ENCODE measurements at places on chromosomes 4 and X.

- no peak for DNase-seq
These were observed 111.3 kb upstream of the LNX1 start for GRCh38 chr4:53702334-53703266.

DNA sequence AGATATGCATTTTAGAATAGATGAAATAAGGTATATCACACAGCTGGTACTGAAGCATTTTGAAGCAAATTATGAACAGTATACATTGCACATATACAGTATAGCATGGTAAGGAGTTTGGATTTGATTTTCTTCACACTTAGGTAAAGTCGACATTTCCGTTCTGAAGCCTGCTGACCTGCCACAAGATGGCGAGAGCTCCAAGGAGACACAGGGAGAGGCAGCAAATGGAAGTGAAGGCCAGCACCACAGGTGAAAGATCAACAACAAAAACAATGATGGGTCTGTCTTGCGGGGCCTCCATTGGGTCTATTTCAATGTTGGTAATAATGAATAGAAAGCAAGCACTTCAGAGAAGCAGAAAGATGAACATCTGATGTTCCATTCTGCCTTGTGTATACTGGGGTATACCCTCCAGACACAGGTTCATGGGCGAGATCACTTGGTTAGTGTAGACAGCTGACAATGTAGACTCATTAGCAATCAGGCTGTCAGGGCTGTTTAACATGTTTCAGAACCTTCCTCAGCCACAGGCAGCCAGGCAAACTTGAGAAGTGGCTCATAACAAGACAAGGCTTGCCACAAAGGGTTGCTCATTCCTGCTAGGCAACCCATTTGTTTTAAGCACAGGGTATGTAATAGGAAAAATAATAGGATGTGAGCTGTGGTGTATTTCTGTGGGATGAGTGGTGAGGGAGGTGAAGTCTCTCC, 21.4 kb upstream of the NOX1 start:
- no peak for DNase-seq

DNA sequence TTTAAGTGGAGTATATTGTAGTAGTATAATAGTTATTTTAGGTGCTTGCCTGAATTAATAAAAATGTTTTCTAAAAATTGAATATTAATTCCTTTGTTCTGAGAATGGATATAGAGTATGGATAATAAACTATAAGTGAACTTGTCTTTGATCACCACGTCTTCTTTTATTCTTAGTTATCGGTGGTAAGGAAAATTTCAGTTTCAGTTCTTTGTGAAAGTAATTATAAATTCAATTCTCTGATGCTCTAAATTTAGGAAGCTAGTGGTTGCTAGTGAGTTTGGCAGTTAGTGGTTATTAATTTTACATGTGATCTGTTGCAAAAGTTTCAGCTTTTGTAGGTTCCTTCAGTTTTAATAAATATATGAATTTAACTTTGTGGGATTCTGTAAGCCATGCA, 30.8 kb downstream of the MRPL1 start:
- no peak for DNase-seq

- no peak for DNase-seq
These were observed 249.2 kb downstream of the TENM3 start for GRCh38 chr4:182492423-182492822.

- DNase-seq = peak; percentile 49
These were observed 31.6 kb upstream of the C1QTNF7 start for GRCh38 chr4:15396157-15396800.
